ENCODE measurements at places on chromosomes 2 and 18. TPM values are rescaled to one million over a fixed set of nuclear protein-coding genes. Genes with fewer than 3 reads are reported as not detected.

Gene NCL
- total RNA-seq = 820 TPM

DNA sequence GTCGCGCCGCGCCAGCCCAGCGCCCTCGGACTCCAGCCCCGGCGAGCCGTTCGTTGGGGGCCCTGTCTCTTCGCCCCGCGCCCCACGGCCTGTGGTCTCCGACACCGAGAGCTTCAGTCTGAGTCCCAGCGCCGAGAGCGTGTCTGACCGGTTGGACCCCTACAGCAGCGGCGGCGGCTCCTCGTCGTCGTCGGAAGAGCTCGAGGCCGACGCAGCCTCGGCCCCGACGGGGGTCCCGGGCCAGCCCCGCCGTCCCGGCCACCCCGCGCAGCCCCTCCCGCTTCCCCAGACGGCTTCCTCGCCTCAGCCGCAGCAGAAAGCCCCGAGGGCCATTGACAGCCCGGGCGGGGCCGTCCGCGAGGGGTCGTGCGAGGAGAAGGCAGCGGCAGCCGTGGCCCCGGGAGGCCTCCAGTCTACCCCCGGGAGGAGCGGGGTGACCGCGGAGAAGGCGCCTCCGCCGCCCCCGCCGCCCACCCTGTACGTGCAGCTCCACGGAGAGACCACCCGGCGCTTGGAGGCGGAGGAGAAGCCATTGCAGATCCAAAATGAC lies 1.4 kb downstream of the PHLPP1 start:
- H3K27me3 ChIP-seq = no peaks in the 10 kb centered on the region
- DNase-seq = peak; percentile 66
- H3K36me3 ChIP-seq = peaks cover 3% of the 10 kb centered on the region
- peaks cover 39% of the 10 kb centered on the region for H3K4me1 ChIP-seq
- H3K4me3 ChIP-seq = peak overlapping the region; percentile 81

- peaks cover 45% of the 10 kb centered on the region for H3K4me1 ChIP-seq
- no peak overlapping the region for H3K27ac ChIP-seq
- no peak for DNase-seq
- H3K4me3 ChIP-seq = no peak overlapping the region
- peaks cover 30% of the 10 kb centered on the region for H3K36me3 ChIP-seq
Observed at GRCh38 chr18:46222710-46223360, 118.7 kb downstream of the HAUS1 start.

DNA sequence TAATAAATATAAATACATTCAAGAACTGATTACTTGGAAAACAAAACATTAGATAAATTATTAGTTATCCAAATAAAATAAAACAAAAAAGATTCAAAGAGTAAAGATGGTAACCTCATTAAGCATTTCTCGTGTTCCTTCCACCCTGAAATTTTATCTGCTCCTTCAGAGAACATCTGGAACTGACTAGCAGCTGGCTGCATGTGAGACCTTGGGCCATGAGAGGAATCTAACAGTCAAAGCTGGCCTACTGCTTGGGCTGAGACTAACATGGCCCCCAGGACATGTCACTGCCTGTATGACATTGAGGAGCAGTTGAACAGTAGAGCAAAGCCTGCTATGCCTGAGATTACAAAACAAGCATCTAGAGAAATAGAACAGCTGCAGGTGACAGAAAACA lies 208.5 kb upstream of the ZSWIM2 start:
- no peaks in the 10 kb centered on the region for H3K4me1 ChIP-seq
- no peaks in the 10 kb centered on the region for H3K36me3 ChIP-seq
- no peak overlapping the region for H3K27ac ChIP-seq
- no peak for DNase-seq
- H3K4me3 ChIP-seq = no peak overlapping the region
- H3K27me3 ChIP-seq = no peaks in the 10 kb centered on the region

- no peaks in the 10 kb centered on the region for H3K4me1 ChIP-seq
- H3K27ac ChIP-seq = no peak overlapping the region
- no peak overlapping the region for H3K4me3 ChIP-seq
- DNase-seq = no peak
Observed at GRCh38 chr2:225122583-225123486, 80.6 kb upstream of the DOCK10 start.

DNA sequence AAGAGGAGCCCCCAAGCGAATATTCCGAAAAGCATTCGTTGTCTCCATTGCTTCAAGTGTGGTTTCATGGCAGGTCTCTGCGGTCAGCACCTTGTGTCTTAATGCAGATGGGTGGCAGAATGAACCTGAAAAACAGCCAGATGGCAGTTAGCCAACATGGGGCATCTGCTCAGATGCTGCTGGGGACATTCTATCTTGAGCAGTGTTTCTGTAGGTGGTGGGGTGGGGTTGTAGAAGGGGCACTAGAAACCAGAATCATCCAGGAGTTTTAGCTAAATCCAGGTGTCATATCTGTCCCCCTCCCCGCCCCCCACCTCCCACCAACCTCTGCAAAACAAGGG lies 42.1 kb downstream of the ST6GAL2 start:
- no peaks in the 10 kb centered on the region for H3K36me3 ChIP-seq
- H3K4me3 ChIP-seq = no peak overlapping the region
- no peak overlapping the region for H3K27ac ChIP-seq
- DNase-seq = no peak
- no peaks in the 10 kb centered on the region for H3K4me1 ChIP-seq

Gene PARD6G
- total RNA-seq = 0.98 TPM

GRCh38 chr2:175103191-175103590 lies 64.8 kb downstream of the ATF2 start:
- no peaks in the 10 kb centered on the region for H3K27me3 ChIP-seq
- DNase-seq = no peak
- no peaks in the 10 kb centered on the region for H3K4me1 ChIP-seq
- no peak overlapping the region for H3K27ac ChIP-seq
- no peak overlapping the region for H3K4me3 ChIP-seq

Gene DSG2
- total RNA-seq = 0.09 TPM

- DNase-seq = no peak
- no peaks in the 10 kb centered on the region for H3K36me3 ChIP-seq
- H3K4me3 ChIP-seq = no peak overlapping the region
- H3K27ac ChIP-seq = no peak overlapping the region
- H3K27me3 ChIP-seq = peaks cover 55% of the 10 kb centered on the region
Observed at GRCh38 chr2:238851026-238851425, 3.1 kb downstream of the TWIST2 start.

DNA sequence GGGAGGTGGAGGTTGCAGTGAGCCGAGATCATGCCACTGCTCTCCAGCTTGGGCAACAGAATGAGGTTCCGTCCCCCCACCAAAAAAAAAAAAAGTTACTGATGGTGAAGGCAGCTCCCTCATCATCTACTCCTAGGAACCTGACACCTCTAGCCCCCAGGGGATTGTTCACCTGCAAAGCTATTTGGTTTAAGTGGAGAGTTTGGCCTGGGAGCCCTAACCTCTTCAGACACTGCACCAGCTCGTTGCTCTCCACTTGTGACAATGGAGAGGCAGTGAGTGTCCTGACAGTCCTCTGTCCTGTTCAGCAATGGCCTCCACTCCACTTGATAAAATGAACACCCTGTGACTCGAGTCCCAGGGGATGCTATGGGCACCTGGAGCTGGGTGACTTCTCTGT lies 43.5 kb downstream of the ATP6V1C2 start:
- no peaks in the 10 kb centered on the region for H3K27me3 ChIP-seq
- no peak overlapping the region for H3K27ac ChIP-seq
- DNase-seq = no peak
- no peak overlapping the region for H3K4me3 ChIP-seq
- H3K4me1 ChIP-seq = no peaks in the 10 kb centered on the region

DNA sequence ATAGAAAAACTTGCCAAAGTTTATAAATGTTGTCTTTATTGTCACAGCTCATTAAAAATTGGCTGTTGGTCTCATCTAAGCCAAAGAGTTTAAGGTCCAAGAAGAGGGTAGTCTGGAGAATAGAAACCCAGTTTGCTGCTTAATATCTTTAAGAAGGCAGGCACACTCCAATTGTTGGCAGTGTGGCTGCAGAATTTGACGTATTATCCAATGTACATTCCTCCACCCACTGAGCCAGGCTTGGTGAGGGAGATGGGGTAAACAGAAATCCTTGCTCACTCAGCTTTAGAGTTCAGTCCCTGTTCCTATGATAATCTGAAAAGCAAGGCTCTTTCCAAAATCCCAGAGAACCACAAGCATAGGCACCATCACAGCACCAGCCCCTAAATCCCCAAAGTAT lies 10.7 kb upstream of the ADD2 start:
- DNase-seq = no peak
- H3K4me1 ChIP-seq = no peaks in the 10 kb centered on the region
- no peaks in the 10 kb centered on the region for H3K36me3 ChIP-seq
- no peak overlapping the region for H3K4me3 ChIP-seq
- H3K27me3 ChIP-seq = peaks cover 59% of the 10 kb centered on the region

Data from activated CD8-positive, alpha-beta memory T cell treated with anti-CD3 and anti-CD28 coated beads, Interleukin-2, amount 10 ng/mL, durations not matched to agents 7 days and 5 days (primary cell).